Muscle of leg (tissue), 16 donors: ENCODE measurements at places on chromosomes 5 and 9. TPM values are rescaled to one million over a fixed set of nuclear protein-coding genes. Genes with fewer than 3 reads are reported as not detected.

GRCh38 chr9:91489361-91489899 is 65.8 kb upstream of the NFIL3 start:
- no peak overlapping the region for H3K4me3 ChIP-seq
- no peaks in the 10 kb centered on the region for H3K36me3 ChIP-seq
- H3K27ac ChIP-seq = peak overlapping the region; percentile 65
- DNase-seq = peak; percentile 51

The OLFML2A gene
- 100 TPM for total RNA-seq

- H3K4me3 ChIP-seq = no peak overlapping the region
- peaks cover 16% of the 10 kb centered on the region for H3K4me1 ChIP-seq
- no peak overlapping the region for H3K27ac ChIP-seq
- DNase-seq = no peak
- H3K27me3 ChIP-seq = no peaks in the 10 kb centered on the region
Observed at GRCh38 chr9:38048316-38048969, 20.6 kb downstream of the SHB start.

- no peak overlapping the region for H3K4me3 ChIP-seq
- H3K27me3 ChIP-seq = no peaks in the 10 kb centered on the region
- H3K4me1 ChIP-seq = no peaks in the 10 kb centered on the region
Observed at GRCh38 chr5:71864730-71865601, 145.9 kb downstream of the CARTPT start.

GRCh38 chr5:115888027-115888426 is 46.3 kb downstream of the AP3S1 start:
- peaks cover 2% of the 10 kb centered on the region for H3K36me3 ChIP-seq
- no peak overlapping the region for H3K4me3 ChIP-seq
- H3K27me3 ChIP-seq = no peaks in the 10 kb centered on the region
- peak; percentile 53 for DNase-seq
- no peak overlapping the region for H3K27ac ChIP-seq
